ENCODE measurements at places on chromosomes 16 and 17. TPM values are rescaled to one million over a fixed set of nuclear protein-coding genes. Genes with fewer than 3 reads are reported as not detected.

Gene CDR2L
- polyA plus RNA-seq: 7.7 TPM

GRCh38 chr17:30208214-30208613, 27.3 kb downstream of the SLC6A4 start:
- DNase-seq: no peak

DNA sequence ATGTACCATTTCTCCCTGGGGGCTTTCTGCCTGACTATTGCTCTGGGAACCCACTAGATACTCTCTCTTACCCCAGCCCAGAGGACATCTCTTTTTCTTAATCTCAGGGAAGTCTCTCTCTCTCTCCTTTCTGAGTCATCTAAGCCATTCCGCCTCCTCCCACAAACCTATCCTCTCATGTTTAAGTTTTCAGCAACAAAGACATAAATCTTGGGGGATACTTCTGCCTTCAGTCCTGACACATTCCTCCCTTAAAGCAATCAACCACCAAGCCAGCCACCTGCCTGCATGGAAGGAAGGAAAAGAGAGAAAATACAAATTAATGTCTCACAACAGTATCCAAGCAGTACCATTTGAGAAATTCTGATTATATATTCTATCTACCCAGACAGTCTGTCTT, 128.8 kb downstream of the HS3ST2 start:
- DNase-seq: peak; percentile 49

Gene SOCS1
- polyA plus RNA-seq: 4.9 TPM

GRCh38 chr16:35386619-35387018, 1927.2 kb downstream of the TP53TG3F start:
- no peak for DNase-seq

- DNase-seq: no peak
These were observed 13.6 kb upstream of the EEF2K start for GRCh38 chr16:22192261-22193062.

GRCh38 chr17:79374087-79374689, 236.7 kb downstream of the RBFOX3 start:
- DNase-seq: no peak

Gene ASB16
- 1.2 TPM for polyA plus RNA-seq

Gene KRTAP9-3
- not detected for polyA plus RNA-seq

Gene CLDN7
- 47.0 TPM for polyA plus RNA-seq

GRCh38 chr17:12667299-12667958, 1.7 kb downstream of the MYOCD start:
- DNase-seq: peak; percentile 45

- DNase-seq: no peak
These were observed 14.4 kb downstream of the SYCE1L start for GRCh38 chr16:77213542-77214106.

DNA sequence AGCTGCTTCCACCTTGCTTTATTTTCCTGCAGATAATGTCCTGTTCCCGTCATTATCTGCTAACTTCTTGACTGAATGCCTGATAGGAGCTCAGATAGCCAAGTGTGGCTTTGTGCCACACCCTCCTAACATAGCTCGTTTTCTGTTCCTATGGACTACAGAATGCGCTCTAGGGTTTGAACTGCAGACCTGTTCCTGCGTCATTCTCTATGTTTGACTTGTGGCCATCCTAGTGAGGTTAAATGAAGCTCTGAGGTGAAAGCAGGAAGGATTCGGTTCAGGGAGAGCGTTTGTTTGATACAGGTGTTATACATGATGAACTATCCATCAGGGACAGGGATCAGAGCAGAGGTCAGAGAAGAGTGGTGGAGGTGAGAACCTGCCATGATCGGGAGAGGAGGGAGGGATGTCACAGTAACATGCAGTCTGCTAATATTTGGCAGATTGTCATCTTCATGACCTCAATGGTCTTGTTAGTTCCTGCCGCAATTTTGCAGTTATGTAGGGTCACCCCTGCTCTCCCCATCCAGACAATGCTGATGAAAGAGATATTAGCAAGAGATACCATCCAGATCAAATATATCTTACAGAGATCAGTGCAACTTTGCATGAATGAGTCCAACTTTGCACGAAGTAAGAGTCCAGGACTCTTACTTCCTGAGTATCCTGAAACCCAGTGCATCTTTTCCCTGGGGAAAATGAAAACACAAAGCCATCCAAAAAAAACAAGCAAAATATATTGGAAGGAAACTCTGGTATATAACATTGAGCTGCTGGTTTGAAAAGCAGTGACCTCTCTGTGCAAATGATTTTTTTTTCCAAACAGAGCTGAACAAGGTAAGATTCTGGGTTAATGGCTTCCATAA, 32.8 kb downstream of the MPHOSPH6 start:
- no peak for DNase-seq

- no peak for DNase-seq
These were observed 1739.1 kb downstream of the TP53TG3F start for GRCh38 chr16:35198223-35199199.

DNA sequence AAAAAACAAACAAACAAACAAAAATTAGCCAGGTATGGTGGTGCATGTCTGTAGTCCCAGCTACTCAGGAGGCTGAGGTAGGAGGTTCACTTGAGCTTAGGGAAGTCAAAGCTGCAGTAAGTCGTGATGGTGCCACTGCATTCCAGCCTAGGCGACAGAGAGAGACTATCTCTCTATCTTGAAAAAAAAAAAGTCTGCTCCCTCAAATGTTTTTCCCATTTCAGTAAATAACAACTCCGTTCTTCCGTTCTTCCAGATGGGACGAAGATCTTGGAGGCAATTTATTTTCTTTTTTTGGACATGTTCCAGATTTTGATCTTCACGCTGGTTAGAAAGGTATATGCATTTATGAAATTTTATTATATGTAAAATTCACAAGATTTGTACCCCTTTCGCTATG, 19.0 kb downstream of the ERAL1 start:
- no peak for DNase-seq

DNA sequence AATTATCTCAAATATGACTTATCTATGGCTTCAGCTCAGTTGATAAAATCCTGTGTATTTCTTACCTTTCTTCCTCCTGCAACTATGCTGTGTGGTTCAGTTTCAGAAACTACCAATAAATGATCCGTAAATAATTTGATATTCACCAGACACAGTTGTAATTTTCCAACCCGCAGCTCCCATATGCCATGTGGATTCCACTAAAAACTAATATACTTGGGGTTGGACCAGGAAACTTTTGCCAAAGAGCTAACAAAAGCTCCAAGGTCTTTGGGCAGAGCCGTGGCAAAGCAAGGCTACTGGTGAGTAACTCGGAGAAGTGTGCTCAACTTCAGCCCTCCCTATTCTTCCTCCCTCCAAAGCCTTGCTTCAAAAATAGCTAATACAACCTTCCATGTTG, 2.3 kb upstream of the CHST6 start:
- DNase-seq: no peak

Gene TBX2
- polyA plus RNA-seq: 58.3 TPM

DNA sequence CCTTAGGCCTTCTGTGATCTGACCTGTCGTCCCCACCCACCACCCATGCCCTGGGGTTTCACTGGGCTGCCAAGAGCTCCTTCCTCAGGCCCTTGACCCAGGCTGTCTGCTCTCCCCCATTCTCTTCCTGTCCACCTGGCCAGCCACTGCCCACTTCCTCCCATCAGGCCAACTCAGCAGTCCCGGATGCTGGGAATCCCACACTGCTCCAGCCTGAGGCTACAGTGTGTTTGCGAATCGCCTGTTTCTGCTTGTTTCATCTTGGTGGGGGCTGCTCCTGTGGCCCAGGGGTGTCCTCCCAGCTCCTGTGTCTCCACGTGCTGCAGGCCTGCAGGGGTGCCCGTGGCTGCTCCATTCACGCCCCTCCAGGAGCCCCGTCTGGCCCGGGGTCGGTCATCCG, 839 bp upstream of the METRN start:
- no peak for DNase-seq

DNA sequence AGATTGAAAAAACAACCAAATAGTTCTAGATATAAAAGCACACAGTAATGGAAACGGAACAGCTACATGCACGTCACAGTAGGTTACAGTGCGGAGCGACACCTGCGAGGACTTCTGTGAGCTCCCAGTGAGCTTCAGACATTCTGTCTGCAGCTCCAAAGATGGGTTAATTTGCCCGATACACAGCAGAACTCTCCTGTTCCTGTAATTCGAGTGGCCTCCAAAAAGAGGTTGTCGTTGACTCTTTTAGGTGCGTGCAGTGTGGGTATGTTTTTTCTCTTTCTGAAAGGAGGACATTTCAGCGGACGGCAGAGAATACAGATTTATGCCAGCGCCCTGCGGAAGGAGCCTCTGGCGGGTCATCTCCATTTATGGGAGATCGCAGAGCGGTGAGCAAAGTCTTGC, 2.9 kb downstream of the OR1F1 start:
- no peak for DNase-seq

DNA sequence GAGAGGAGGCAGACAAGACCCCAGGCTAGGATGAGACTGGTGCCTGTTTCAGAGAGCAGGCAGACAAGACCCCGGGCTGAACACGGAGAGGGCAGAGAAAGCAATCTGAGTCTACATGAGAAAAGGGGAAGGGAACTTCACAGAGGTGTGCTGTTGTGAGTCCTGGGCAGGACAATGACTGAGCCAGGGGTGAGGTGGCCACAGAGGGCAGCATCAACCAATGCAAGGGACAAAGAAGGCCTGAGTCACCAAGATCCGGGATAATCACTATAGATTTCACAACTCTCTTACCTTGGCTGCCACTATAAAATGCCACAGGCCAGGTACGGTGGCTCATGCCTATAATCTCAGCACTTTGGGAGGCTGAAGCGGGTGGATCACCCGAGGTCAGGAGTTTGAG, 89.0 kb downstream of the SLC39A11 start:
- no peak for DNase-seq

Gene CETP
- polyA plus RNA-seq: 13.4 TPM

GRCh38 chr17:72846399-72846798, 246.1 kb downstream of the SLC39A11 start:
- no peak for DNase-seq

- DNase-seq: no peak
These were observed 149.9 kb downstream of the NPIPB5 start for GRCh38 chr16:22660441-22661160.

Gene GRB7
- polyA plus RNA-seq: 30.6 TPM

Gene KRT33B
- polyA plus RNA-seq: not detected

Gene ADAM11
- 2.0 TPM for polyA plus RNA-seq

Gene MYH13
- polyA plus RNA-seq: 0.12 TPM

Gene TMEM235
- not detected for polyA plus RNA-seq

Gene SLC6A4
- 0.76 TPM for polyA plus RNA-seq

DNA sequence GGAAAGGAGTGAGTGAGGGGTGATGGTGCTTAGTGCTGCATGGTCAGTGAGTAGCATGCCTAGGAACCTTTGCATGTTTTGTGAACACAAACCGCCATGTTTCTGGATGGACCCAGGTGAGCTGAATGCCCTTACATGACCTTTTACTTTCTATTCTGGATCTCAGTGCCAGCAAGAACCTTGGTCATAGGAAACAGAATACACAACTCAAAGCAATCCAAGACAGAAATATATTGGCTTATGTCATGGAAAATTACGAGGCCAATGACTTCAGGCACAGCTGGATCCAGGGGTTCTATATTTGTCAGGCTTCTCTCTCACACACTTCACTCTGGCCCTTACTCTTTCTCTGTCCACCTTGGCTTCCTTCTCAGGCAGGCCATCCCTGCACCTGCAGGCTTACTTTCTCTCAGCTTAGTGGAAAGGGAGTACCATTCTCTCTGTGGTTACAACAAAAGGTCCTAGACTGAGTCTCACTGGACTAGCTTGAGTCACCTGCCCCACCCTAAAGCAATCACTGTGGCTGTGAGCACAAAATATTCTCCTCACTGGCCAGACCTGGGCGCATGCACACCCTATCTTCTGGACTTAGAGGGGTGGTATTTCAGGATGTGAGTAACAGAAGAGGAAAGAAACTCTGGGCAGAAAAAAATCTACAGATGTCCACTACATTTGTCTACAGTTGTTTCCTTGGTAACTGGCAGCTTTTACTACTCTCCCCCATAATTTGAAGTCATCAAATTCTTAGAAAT, 20.4 kb upstream of the CPNE2 start:
- no peak for DNase-seq

Gene KRTAP4-9
- not detected for polyA plus RNA-seq

Gene KRT9
- not detected for polyA plus RNA-seq

DNA sequence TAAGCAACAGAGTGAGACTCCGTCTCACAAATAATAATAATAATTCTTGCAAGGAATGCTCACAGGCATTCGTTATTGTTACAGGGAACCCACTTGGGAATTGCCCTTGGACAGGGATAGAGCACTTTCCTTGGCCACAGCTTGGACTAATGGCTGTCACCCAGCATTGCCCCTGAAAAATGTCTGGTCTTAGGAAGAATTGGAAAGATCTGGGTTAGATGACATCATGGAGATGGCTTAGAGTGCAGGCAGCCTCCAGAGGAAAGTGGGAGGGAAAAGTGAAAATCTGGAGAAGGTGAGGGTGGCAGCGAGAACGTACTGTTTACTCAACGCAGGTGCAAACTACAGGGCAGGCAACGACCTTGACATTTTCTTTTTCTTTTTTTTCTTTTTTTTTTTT, 59.3 kb upstream of the MRTFB start:
- DNase-seq: no peak

DNA sequence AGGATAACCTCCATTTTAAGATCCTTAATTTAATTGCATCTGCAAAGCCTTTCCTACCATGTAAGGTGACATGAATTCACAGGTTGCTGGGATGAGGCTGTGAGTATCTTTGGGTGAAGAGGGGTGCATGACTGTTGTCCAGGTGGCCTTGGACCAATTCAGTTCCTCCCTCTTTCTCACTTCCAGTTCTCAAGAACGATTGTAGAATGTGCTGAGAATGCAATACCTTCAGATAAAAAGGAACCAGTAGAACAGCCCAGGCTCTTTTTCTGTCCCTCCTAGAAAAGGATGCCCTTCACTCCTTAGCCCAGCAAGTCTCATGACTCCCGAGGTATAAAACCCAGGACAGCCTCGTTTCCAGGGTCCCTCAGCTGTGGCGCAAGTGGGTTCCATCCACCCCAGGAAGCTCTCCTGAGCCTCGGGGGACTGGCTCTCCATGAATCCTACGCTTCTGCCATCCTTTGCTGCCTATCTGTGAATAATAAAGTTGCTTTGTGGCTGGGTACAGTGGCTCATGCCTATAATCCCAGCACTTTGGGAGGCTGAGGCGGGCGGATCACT, 61.6 kb upstream of the FA2H start:
- no peak for DNase-seq

DNA sequence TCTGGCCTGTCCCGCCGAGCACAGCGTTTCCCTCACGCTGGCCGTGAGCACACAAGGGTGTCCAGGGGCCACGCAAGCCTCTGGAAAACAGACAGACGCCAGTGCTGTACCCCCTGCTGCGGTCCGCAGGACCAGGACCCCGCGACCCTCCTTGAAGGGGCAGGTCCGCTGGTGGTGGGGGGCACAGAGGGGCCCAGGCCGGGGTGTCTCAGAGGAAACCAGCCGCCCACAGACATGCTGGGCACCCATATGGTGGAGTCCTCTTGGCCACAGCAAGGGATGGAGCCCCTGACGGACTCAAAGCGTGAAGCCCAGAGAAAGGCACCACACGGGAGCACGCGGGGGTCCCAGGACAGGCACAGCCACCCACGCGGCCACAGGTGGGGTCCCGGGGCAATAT, 34.4 kb downstream of the METRNL start:
- no peak for DNase-seq

- no peak for DNase-seq
These were observed 19.1 kb downstream of the SMYD4 start for GRCh38 chr17:1810450-1811103.

Gene PRM3
- polyA plus RNA-seq: not detected

Measured in right renal cortex interstitium (tissue), 3 donors.